Stimulated activated CD4-positive, alpha-beta T cell treated with anti-CD3 and anti-CD28 coated beads, Interleukin-1b, Interleukin-23, amount 100 ng/mL, for 1 hour (primary cell): ENCODE measurements at places on chromosomes 12 and 14.

- DNase-seq: no peak
Measured at GRCh38 chr14:55951341-55952206, 166.6 kb upstream of the PELI2 start.

DNA sequence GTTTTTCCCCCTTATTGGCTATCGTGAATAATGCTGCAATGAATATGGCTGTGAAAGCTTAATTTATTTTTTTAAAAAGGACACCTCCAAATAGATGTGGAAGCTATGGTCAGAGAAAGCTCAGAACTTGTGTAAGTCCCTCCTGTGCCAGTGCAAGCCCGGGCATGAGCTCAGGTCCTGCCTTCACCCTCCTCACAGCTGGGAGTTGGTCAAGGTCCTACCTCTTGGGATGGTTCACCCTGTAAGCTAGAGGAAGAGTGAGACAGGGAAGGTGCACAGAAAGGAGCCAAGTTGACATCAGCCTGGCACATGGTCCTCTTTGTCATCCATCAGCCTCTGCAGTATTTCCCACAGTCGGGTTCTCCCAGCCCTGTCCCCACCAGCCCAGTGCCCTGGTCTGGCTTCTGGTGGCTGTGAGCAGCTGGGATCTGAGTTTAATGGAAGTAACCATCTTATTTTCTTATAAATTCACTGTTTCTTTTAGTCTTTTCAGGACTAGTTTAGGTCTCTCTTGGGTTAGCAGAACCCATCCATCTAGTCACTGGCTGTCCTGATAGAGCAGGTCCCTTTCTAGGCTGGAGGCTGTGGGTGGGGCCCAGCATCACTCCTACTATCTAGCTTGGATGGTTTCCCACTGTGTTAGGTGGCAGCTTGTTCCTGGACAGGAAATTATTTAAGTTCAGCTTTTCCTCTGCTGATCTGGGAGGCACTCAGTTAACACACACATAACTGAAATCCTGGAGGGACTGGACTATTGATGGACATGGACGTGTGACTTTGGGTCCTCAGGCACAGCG is 11.8 kb upstream of the PLEKHG3 start:
- no peak for DNase-seq

- DNase-seq: no peak
Measured at GRCh38 chr12:104583301-104583700, 126.6 kb downstream of the CHST11 start.

- no peak for DNase-seq
Measured at GRCh38 chr14:20617138-20618003, 24.1 kb downstream of the OR6S1 start.

DNA sequence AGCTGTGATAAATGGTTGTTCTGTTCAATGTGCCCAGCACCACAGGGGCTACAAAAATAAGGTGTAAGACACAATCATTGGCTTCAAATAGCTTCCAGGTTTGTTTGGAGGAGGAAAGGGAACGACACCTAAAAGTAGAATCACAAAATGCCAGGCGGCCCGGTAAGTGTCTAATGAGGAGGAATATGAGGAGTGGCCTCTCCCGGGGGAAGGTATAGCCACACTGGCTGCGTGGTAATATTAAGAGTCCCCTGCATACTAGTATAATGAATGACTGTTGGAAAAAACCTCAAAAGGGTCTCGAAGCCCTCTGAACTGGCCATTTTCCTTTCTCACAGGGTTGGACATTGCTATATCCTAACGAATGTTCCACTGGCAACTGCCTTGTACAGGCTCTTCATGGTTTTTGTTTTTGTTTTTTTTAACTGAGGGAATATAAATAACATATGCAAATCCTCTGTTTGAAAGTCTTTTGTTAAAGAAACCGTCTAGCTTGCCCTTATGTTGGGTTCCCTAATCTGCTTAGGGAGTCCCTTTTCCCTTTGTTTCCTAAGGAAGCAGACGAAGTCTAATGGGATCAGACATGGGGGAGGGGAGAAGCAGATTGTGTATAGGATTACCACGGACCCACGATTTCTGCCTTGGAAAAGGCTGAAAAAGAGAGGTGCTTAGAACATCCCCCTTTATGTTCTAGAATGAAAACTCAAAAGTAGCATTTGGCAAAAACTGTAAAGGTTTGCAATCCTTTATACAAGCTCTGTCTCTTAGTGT is 4.2 kb downstream of the CCDC60 start:
- DNase-seq: no peak

DNA sequence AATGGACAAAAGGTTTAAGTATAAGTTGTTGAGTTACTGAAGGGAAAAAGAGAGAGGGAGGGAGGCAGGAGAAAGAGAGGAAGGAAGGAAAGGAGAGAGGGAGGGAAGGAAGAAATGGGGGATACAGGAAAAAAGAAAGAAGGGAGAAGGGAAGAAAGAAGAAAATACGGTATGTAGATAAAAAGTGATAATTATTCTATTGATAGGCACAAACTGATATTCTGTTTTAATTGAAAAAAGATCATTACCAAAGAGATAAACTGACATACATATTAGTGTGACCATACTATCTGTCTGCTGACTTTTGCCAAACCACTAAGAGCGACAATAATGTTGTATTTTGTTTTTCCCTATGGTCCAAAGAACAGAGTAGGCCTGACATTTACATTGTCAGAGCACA is 154.5 kb downstream of the LRFN5 start:
- no peak for DNase-seq

- no peak for DNase-seq
Measured at GRCh38 chr12:65586796-65587195, 237.5 kb upstream of the HMGA2 start.

DNA sequence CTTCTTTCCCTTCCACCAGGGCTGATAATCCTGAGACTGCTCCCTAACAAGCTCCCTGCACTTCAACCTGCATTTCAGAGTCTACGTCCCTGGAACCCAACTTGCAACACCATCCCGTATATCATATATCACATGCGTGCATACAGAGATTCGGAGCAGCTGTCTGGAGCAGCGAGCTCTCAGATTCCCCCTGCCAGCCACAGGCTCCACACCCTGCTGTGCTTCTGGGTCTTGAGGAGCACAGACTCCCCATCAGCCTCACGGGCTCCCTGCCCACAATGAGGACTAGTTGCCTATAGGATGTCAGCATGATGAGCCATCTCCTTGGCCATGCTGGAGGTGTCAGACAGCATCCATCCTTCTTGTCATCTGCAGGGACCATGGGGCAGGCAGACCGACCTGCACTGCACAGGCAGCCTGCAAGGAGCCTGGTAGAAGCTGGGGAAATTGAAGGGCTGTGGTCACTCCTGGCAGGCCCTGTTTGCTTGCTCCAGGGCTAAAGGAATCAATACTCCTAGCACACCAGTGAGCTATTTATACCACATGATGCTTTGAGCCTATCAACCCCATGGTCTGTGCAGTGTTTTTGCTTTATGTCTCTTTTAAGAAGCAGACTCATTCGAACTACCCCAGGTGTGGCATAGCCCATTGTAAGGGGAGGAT is 19.6 kb upstream of the HDAC7 start:
- DNase-seq: no peak

- no peak for DNase-seq
Measured at GRCh38 chr12:52119398-52120254, 40.1 kb downstream of the SMIM41 start.
